ENCODE measurements at places on chromosomes 4 and X.

DNA sequence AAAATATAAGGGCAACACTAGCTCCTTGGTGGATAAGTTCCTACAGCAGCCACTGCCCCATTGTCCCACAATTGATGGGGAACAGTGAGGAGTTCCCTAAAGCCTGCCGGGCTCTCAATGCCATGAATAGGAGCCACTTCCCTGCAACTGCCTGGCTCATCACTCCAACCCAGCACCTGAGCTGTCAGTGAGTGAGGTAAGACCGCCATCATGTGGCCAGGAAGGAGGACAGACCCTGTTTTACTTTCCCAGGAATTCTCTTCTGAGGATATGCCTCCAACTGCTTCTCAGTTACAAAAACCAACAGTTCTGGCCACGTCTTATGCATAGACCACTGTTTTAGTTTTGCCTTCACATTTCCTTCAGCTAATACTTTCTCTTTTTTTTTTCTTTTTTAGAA, 45.5 kb downstream of the SRPX start:
- no peak for DNase-seq

GRCh38 chr4:101141230-101141629, 206.1 kb downstream of the PPP3CA start:
- no peak for DNase-seq

DNA sequence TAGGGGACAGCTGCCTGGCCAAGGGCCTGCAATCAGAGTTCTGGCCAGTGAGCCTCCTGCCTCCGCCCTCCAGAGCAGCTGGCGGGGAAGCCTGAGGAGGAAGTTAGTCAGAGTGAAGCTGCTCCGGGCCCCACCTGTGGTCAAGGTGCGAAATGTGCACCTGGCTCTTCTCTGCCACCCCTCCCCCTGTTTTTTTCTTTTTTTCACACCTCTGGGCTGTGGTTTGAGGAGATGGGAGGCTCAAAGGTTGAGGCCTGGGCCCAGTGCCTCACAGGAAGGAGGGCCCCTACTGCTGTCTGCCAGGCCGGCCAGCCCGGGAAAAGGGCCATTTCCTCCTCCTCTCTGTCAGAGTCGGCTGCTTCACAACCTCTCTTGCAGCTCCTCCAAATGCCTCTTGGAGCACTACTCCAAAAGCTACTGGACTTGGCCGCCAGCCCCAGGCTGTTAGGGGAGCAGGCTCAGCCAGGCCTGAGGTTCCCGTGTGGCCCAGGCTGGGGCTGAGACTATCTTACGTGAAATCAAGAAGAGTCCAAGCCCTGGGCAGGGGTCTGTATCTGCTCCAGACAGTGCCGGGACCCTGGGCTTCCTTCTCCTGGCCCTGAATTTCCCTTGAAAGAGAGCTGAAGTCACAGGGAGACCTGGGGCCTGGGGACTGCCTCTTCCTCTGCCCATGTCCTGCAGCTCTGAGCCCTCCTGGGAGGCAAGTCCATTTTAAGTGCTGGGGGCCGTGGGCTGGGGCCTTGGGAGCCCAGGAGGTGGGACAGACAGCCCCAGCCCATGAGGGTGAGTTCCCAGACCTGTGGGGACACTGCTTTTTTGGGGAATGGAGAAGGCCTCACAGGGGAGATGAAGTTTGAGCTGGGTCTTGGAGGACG, 4.5 kb upstream of the CXCR3 start:
- peak; percentile 13 for DNase-seq

GRCh38 chrX:95950679-95951078, 734.0 kb upstream of the DIAPH2 start:
- no peak for DNase-seq

- DNase-seq = no peak
Measured at GRCh38 chr4:87688316-87688715, 38.2 kb downstream of the DMP1 start.

DNA sequence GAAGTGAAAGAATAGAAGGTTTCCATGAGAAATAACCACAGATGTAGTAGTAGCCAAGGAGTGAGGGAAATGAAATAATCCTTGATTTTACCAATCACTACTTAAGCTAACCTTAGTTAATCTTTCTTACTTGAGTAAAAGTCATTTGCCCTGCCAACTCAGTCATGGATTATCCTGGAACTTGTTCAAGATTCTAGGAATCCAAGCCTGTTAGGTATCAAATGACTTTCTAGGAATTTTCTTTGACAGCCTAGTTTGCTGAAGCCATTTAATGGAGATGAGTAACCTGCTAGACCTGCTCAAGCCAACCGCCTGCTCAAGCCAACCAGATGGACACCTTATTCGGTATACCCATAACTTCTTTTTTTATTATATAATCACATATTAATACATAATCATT, 180.5 kb downstream of the KLHL13 start:
- DNase-seq = no peak

Measured in stimulated activated CD4-positive, alpha-beta T cell treated with anti-CD3 and anti-CD28 coated beads, TNF-alpha, amount 100 ng/mL, for 4 hours (primary cell).